NCI-H460 (cell line): ENCODE measurements at places on chromosomes 13 and 19. TPM values are rescaled to one million over a fixed set of nuclear protein-coding genes. Genes with fewer than 3 reads are reported as not detected.

Gene PRODH2
- total RNA-seq = not detected in 2 replicates

Gene KLF1
- 0.52 and 1.3 TPM in 2 replicates for total RNA-seq

Gene ZNF583
- 4.6 and 6.4 TPM in 2 replicates for total RNA-seq

Gene VSIG10L
- total RNA-seq = 1.2 and 1.6 TPM in 2 replicates

Gene MAB21L1
- not detected in 2 replicates for total RNA-seq

Gene KCNRG
- 0.55 and 0.62 TPM in 2 replicates for total RNA-seq

Gene NLRP9
- total RNA-seq = not detected in 2 replicates

Gene IRF3
- 36.5 and 38.0 TPM in 2 replicates for total RNA-seq

Gene PSG6
- not detected in 2 replicates for total RNA-seq

Gene ZNF837
- 0.30 and 0.78 TPM in 2 replicates for total RNA-seq

Gene HIPK4
- total RNA-seq = not detected in 2 replicates

Gene PDX1
- total RNA-seq = 0.12 TPM in 1 of 2 replicates, not detected in the other
